Stimulated activated CD8-positive, alpha-beta memory T cell treated with anti-CD3 and anti-CD28 coated beads, Interleukin-7, amount 100 ng/mL, for 1 hour (primary cell): ENCODE measurements at places on chromosomes 2 and 18.
A peak's percentile ranks its signal among the peaks of the same experiment; 100 is the strongest.

DNA sequence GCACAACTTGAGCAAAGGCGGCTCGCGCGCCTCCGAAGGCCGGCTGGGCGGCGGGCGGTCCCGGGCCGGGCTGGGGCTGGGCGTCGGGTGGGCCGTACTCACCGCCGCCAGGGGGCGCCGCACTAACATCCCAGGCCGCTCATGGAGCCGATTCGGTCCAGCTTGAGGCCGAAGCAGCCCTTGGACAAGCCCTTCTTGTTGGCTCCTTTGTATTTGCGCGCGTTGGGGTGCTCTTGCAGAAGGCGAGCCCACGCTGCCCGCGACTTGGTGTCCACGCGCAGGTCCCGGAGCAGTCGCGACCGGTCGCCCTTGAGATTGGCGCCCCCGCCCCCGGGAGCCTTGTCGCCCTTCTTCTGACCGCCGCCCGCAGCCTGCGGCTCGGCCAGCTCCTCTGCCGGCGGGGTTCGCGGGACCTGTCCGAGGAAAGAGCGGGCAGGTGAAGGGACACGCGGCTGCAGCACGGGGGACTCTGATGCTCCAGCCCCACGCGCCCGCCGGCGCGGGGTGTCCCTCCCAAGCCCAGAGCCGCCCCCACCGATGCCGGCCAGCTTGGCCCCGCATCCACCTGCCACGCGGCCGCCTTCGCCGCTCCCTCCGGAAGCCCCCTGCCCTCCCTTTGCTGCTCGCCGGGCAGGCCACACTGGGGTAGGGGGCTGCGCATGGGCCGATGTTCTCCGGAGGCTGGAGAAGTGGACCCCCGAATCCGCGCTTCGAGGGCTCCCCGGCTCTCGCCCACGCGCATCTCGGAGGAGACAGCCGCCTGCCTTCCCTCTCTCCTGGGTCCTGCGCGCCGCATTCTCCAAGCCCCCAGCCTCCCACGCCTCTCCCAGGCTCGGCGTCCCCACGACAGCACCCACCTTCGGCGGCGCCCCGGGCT is 655 bp downstream of the NPPC start:
- DNase-seq = peak; percentile 53

DNA sequence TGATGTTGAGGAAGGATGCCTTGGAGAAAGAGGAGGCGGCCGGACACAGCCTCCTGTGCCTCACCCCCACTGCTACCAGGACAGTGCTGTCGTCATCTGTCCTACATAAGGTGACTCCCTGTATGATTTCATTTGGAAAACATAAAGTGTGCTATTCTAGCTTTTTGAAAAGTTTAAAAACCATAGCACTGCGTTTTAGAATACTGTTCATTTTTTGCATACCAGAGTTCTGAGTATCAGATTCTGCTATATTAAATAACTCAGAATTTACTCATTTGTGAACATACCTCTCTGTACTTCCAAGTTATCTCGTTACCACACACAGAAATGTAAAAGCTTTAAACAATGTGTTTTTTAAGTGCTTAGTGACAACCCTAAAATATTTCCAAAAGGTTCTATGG is 302.9 kb downstream of the LRRTM1 start:
- no peak for DNase-seq

DNA sequence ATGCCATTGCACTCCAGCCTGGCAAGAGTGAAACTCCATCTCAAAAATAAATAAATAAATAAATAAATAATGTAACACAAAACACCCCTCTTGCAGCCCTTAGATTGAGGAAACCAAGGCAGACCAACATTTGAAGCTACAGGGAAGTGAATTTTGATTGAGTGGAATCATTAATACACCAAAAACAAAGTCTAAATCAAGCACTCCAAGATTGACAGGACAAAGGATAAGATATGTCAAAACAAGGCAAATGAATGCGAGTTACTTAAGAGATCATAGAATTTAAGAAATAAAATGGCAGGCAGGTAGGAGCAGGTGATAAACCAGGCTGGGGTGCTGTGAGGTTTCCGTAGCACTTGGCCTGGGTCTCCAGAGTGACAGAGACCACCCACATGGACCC is 54.9 kb upstream of the RAB12 start:
- no peak for DNase-seq

DNA sequence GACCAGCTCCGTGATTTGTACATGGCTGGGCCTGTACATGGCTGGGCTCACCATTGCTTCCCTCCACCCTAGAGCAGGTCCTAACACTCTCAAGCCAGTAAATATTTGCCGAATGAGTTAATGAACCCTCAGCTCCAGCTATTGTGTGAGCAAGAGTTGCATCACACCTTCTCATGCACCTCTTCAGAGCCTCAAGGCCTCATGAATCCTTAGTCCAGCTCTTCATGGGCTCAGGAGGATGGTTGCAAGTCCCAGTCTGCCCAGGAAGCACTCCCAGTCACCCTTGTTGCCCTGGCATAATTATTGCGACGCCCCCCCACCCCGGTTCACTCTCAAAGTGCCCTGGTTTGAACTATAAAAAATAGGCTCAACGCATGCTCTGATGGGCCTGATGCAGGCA is 30.1 kb upstream of the GNAL start:
- no peak for DNase-seq

DNA sequence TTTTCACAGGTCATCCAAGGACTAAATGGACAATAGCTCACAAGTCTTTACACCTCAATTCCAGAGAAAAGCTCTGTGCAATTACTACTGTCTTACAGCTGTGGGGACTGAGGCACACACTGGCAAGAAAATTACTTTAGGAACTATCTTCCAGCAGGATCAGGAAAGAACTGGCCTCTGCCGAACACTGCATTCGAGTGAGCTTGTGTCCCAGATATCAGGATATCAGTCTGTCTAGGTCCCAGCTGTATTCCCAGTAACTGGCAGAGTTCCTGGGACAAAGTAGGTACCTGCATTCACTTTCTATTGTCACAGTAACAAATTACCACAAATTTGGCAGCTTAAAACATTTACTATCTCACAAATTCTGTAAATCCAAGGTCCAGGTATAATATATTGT is 183.7 kb downstream of the IRS1 start:
- no peak for DNase-seq

- DNase-seq = no peak
Measured at GRCh38 chr2:100059638-100060037, 82.8 kb downstream of the AFF3 start.

- DNase-seq = no peak
Measured at GRCh38 chr2:2413525-2413924, 82.5 kb upstream of the MYT1L start.

DNA sequence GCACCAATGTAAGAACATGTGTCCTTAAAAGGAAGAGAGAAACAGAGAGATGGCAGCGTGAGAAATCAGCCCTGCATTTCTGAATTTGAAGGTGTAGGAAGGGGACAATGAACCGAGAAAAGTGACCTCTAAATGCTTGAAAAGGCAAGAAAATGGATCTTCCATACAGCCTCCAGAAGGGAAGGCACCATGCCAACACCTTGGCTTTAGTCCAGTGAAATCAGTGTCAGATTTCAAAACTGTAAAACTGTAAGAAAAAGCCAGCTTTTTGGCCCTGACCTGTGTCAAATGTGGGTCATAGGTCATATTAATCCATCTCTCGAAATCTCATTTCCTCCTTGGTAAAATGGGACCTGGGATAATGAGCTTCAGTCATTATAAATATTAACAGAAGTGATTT is 762.3 kb downstream of the DCDC2C start:
- no peak for DNase-seq

GRCh38 chr2:115414466-115414865 is 972.0 kb downstream of the DPP10 start:
- DNase-seq = no peak

GRCh38 chr2:100405403-100406119 is 11.9 kb downstream of the CHST10 start:
- no peak for DNase-seq

DNA sequence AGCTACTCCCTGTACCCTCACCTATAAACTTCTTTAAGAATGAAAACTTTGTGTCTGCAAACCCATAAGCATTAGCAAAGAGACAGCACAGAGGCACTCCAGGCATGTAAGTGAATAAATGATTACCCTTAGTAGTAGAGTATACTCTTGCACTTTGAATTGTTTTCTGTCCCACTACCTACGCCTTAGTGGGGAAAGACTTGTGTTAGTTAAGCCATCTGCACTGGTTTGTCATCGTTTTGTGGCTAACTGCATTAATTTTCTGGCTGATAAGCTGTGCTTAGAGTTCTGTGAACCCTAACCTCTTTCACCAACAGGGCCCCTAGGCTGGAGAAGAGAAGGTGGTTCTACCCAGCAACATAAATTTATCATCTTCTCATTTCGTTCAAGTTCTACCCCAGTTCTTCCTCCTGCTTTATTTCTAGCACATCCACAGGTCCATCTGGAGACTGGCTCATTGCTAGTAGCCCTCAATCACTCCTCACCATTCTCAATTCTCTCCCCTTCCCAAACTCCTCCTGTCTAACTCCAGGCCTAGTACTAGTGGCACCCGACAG is 710 bp downstream of the LMAN2L start:
- DNase-seq = no peak

- DNase-seq = no peak
Measured at GRCh38 chr2:192202373-192202772, 7.6 kb upstream of the TMEFF2 start.

DNA sequence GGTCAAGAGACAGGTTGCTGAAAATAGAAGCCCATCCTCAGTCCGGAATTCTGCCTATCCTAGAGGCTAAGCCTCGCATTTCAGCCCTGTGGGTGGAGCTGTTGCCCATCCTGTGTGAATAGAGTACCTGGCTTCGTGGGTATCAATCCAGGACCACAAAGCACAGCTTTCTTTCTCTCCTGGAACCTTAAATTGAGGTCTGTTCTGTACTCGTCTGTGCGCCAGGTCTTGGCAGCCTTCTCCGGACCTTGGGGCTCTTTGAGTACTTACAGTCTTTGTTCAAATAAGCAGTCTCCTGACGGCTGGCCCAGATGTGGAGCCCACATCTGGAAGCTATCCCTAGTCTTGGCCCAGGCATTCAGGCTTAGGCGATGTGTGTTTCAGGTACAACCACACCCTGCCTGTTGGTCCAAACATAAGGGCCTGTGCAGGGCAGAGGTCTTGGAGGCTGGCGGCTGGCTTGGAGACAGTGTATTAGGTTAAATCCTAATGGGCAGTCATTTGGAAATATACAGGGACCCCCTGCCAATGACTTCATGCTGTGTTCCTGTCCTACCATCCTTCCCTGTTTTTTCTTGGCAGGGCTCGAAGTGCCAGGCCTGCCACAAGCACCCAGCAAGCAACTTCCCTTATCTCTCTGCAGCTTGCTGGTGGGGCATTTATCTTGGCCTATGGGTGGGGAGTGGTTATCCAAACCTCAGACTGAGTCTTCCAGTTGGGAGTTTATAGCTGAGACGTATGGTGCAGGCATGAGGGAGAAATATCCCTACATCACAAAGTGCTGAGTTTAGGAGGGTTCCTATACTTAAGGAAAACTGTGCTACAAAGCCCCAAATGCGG is 294.1 kb downstream of the BCL2 start:
- no peak for DNase-seq

GRCh38 chr2:97730245-97730644 is 16.9 kb downstream of the ZAP70 start:
- no peak for DNase-seq

DNA sequence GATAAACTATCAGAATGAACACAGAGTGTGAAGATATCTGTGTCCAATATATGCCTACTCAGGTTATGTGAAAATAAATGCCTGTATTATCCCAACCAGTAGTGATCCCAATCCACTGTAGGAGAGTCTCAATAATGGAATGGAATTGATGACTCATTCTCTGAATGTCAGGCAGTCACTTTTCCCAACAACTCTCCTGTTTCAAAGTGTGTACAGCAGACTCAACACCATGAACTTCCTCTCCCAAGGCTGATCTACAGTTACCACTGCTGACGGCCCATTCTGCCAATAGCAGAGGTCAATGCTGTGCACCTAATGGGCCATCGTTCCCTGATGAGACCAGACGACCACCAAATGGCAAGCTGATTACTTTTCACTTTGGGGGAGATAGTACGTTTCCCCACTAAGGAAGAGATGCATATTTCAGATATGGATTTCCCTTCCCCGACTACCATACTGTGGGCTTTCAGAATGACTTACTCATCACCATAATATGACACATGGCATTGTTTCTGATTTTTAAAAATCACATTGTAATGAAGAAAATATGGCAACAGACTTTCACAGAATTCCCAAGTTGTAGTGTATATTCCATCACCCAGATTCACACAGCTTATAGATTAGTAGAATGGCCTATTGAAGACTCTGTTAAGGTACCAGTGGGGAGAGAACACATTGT is 601.7 kb upstream of the VRK2 start:
- no peak for DNase-seq

DNA sequence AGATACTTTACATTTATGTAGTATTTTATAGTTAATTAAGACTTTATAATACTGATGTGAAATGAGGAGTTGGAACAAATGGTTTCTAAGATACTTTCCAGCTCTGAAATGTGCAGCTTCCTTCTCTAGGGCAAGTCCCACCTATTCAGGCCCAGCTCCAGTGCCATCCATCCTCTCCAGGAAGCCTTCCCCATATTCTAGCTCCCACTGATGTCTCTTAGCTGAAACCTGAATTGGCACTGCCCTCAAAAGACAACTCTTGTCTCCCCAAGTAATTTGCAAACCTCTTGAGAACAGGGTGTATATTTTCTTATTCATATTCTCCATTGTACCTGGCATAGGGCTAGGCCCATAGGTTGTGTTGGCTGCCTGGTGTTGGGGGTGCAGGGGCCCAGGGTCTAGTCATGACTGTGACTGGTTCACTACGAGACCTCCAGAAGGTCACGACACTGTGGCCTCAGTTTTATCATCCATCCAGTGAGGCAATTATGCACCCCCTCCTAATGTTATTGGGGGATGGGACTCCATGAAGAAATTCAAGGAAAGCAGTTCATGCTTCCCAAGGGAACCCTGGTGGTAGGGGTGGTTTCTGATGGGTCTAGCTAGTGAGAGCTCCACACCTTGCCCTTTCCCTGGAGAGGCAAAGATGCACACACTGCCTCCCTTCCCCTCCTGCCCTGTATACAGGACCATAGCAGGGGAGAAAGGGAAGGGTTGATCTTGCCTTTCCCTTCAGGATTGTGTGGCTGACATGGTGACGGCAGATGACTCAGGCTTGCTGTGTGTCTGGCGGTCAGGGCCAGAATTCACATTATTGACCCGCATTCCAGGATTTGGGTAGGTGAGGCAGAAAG is 2.8 kb downstream of the WDR54 start:
- DNase-seq = no peak

GRCh38 chr18:47628240-47628781 is 302.1 kb downstream of the SMAD2 start:
- no peak for DNase-seq

DNA sequence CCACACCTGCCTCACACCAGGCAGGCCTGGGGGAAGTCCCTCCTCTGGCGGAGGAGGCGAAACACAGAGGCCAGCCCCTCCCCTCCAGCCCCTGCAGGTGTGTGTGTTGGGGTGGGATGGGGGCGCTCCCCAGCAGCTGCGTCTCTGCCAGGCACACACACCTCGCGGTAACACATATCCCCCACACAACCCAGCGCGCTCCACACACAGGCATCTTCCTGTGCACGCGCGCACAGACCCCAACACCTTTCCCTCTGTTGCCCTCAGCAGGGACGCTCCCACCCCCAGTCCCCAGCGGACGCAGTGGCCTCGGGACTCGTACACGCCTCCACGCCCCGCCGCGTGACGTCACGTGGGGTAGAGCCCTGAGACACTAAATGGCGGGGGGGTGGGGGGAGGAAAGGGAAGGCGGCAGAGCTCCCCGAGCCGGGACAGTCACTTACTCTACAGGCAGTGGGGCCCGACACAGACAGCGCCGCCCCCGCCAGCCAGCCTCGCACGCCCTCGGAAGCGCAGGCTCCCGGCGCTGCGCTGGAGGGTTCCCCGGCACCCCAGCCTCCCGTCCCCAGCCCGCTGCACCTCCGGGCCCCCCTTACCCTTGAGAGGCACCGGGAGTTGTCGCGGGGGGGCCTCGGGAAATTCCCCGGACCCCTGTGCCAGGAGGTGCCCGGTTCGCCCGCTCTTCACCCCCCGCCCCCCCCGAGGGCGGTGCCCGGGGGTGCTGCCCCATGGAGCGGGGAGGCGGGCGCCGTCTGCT is at the start of gene WNT10A:
Gene WNT10A (plus strand): TSS at position 751 of the 757 bp plus-strand sequence. CDS start 144 bp downstream, outside the sequence.
- DNase-seq = peak; percentile 67
